ENCODE measurements at places on chromosomes 6 and 20. TPM values are rescaled to one million over a fixed set of nuclear protein-coding genes. Genes with fewer than 3 reads are reported as not detected.

Gene ASIP
- not detected for polyA plus RNA-seq

Gene SMLR1
- polyA plus RNA-seq: not detected

Gene POLR1H
- polyA plus RNA-seq: 42.8 TPM

Gene DSP
- polyA plus RNA-seq: not detected

Gene PLN
- not detected for polyA plus RNA-seq

Gene TMEM244
- polyA plus RNA-seq: not detected

Gene RAD21L1
- polyA plus RNA-seq: not detected

Gene HAO1
- polyA plus RNA-seq: not detected

Gene LRFN2
- polyA plus RNA-seq: 16.8 TPM

Gene RSPO4
- polyA plus RNA-seq: 0.19 TPM

Gene DLL1
- polyA plus RNA-seq: 24.6 TPM

Gene OPN5
- polyA plus RNA-seq: 0.44 TPM

Gene NHLRC1
- polyA plus RNA-seq: 1.2 TPM

Gene FIG4
- polyA plus RNA-seq: 35.4 TPM

Gene LST1
- polyA plus RNA-seq: not detected

Gene SCRT2
- polyA plus RNA-seq: 3.8 TPM

Gene LRRC1
- polyA plus RNA-seq: 19.4 TPM

Gene CST2
- not detected for polyA plus RNA-seq

Gene LBP
- not detected for polyA plus RNA-seq

Gene HMGA1
- 31.5 TPM for polyA plus RNA-seq

Gene SLC16A10
- polyA plus RNA-seq: 3.7 TPM

Gene GPR6
- 7.3 TPM for polyA plus RNA-seq

Gene SLC22A7
- 2.4 TPM for polyA plus RNA-seq

Gene MICB
- polyA plus RNA-seq: not detected

Gene SLC17A4
- polyA plus RNA-seq: 0.10 TPM

Gene C20orf141
- not detected for polyA plus RNA-seq

Gene C6orf118
- polyA plus RNA-seq: 5.2 TPM

Gene GNRH2
- polyA plus RNA-seq: 1.9 TPM

Gene NOX3
- 0.11 TPM for polyA plus RNA-seq

Gene MEP1A
- polyA plus RNA-seq: not detected

Gene HRH3
- 2.8 TPM for polyA plus RNA-seq

Gene PARD6B
- polyA plus RNA-seq: 5.9 TPM

Gene KIF13A
- polyA plus RNA-seq: 9.4 TPM

Gene TREML1
- polyA plus RNA-seq: not detected

Gene COL20A1
- polyA plus RNA-seq: 0.46 TPM

Gene WFDC12
- polyA plus RNA-seq: not detected
